ENCODE measurements at places on chromosomes 13 and 19.

DNA sequence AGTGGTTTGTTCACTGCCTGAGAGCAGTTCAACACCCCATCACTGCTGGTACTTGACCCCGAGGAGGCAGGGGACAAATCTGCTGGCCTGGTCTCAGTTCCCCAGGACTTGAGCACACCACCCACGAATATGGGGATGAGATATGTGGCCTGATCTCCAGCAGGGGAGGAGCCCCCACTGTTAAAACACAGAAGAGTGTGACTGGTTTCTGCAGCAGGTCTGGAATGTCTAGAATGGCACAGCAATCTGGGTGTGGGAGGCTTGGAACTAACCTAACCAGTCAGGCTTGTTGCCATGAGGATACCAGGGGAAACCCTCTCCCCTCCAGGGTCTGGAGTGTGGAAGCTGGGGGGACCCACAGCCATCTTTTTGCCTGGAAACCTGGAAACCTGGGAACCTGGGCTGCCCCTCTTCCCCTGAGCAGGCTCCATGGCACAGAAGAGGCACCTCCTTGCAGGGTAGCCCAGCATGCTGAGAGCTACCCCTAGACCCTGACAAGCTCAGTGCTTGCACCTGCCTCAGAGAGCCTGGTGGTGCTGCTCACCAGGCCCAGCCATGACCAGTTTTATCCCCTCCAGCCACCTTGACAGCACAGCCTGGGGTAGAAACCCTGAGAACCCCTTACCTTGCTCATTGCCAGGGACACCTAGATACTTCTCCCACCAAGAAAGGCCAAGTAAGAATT lies 273.8 kb downstream of the LIG4 start:
- no peak for ATAC-seq

DNA sequence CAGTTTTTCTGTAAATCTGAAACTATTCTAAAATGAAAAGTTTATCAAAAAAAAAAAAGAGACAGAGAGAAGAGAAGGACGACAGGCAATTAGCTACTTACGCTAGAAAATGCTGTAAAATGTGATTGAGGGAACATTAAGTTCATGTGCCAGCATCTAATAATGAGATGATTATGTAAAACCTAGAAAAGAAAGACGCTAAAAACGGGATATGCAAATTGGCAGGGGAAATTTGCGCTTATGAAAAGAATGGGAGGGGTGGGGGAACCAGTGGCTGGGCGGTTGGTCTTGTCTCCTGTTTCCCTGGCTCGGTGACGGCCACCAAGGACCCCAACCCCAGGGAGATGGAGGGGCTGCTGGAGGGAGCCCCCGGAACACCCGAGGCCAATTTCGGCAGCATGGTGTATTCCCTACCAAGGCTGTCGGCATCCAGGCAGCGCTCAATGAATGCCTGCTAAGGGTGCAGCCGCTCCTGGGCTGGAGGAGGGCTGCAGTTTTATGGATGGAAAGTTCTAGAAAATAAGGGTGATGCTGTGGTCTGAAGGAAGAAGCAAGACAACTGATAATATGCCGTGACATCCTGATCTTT lies 34.2 kb downstream of the GNG7 start:
- ATAC-seq = no peak

GRCh38 chr19:11014403-11014911 lies 53.6 kb downstream of the SMARCA4 start:
- ATAC-seq = no peak

DNA sequence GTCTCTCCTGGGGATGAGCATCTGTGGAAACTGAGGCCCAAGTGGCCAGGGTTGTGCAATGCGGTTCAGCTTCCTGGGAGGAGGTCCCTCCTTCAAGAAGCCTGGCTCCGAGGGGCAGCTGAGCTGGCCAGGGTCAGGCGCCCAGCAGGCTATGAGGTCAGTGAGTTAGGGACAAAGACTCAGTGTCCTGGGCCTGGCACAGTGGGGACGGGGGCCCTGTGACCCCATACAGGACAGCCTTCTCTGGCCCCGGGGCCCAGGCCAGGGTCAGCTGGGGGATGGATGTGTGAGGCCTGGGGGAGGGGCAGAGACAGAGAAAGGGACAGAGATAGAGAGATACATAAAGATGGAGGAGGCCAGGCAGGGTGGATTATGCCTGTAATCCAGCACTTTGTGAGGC lies 3.0 kb upstream of the IL12RB1 start:
- ATAC-seq = no peak

DNA sequence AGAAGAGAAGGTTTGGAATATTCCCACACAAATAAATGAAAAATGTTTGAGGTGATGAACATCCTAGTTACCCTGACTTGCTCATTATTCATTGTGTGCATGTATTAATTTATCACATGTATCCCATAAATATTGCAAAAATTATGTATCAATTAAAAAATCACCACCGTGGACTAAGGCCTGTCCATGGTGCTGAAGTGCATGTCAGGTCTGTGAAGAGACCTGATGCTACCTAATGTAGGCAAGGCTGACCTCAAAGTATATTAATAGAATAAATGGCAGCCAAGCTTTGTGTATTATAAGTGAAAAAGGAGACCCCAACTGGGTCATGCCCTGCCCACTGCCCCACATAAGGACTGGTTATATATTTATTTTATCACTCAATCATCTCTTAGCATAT lies 34.4 kb upstream of the ZNF835 start:
- ATAC-seq = no peak

DNA sequence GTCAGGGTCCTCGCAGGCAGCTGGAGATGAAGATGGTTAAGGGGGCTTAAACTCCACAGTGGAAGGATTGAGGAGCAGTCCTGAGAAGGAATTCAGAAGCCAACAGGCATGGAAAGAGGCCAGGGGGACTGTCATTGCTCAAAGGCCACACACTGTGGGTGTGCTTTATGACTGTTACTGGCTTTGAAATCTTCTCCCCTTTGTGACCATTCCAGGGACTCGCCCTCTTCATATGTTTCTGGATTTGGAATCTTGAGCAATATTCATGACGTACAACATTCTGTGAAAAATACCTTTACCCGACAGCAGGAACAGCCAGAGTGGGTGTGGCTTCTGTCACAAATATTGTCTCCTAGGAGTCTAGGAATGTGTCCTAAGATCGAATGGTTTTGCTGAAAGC lies 16.6 kb downstream of the CEACAM7 start:
- ATAC-seq = no peak

DNA sequence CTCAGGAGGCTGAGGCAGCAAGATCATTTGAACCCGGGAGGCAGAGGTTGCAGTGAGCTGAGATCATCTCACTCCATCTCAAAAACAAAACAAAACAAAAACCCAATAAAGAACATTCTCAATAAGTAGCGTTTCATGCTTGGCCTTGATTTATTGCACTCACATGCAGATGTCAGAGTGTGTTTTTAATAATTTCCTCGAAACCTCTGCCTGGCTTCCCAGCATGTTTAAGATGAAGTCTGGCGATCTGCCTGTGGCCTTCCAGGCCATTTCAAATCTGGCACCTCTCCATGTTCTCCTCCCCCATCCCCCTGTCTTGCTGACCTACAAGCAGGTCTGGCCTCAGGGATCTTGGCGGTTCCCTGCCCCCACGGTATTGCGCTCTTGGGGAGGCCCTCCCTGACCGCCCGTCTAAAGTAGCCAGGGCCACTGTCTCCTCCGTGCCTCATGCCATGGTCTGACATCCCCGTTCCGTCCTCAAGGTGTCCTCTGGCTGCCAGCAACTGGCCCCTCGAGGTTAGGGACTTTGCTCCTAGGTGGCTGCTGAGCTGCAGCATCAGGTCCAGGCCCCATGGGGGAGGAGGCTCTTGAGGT lies 1.6 kb downstream of the WDR88 start:
- no peak for ATAC-seq

DNA sequence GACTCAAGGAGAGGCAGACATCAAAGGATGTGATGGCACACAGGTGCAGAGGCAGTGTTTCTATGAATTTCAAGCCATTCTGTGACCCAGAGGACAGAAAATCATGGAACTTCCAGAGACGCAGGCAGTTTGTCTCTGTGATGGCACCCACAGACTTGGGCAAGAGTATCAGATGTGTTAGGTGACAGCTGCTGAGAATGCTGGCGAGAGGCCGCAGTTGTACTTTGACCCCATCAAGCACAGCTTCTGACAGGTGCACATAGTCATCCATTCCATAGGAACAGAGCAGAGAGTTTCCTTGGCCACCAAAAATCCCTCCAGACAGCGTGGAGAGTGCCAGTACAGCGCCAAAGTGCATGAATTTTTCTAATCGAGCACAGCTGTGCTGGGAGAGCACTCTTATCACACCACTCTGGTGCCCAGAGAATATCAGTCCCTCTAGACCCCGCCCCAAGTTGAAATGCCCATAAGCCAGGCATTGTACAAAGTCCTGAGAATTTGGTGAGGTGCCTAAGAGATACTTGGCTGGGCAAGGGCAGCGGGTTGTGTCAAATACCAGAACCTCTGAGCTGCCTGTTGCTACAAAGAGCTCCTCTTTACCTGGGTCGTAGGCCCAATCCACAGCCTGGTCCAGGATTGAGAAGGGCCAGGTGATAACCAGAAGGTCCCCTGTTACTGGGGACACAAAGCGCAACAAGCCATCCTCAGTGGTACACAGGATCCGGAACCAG lies 12.4 kb downstream of the WDR87 start:
- no peak for ATAC-seq

DNA sequence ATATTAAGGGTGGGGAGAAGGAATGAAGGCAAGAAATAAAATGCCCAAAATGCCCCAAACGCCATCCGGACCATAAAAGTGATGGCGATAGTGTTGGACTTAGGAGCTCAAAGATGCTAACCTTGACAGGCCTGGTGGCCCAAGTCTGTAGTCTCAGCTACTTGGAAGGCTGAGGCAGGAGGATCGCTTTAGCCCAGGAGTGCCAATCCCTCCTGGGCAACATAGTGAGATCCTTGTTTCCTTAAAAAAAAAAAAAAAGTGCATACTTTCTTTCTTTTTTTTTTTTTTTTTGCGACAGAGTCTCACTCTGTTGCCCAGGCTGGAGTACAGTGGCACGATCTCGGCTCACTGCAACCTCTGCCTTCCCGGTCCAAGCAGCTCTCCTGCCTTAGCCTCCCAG lies 32.0 kb upstream of the MRI1 start:
- ATAC-seq = no peak
